CD4-positive, alpha-beta T cell treated with Interleukin-21 for 1 hour (primary cell): ENCODE measurements at places on chromosomes 12 and 14.

DNA sequence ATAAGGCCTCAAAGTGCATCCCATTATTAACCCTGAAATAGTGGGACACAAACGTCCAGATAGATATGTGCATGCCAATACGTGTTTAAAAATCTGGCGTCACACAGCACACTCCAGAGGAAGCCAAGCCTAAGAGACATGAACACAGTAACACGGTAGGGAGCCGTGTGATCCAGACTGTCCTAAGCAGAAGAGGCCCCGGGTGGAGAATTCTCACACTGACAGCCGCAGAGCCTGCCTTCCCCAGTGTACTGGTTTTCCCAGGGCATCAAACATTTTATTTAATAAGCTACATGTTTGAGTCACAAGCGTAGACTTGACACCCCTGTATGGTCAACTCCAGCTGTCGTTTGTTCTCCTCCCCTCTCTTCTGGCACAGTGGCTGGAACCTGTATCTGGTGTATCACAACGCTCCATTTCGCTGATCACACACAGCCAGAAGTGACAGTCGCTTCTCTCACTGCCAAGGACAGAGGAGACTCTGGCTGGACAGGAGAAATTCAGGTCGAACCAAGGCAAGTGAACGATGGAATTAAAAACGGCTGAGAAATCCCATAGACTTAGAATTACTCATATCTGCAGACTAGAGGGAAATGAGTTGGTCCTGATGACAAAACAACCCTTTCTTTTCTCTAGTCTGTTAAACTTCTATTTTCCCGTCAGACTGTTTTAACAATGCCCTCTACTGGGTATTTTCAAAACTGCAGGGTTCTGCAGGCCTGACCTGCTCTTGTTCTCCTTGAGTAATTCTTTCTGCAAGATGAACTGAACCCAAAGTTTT, 359.9 kb downstream of the RGS6 start:
- DNase-seq = peak; percentile 5

- DNase-seq = no peak
Measured at GRCh38 chr12:131390412-131391334, 320.2 kb upstream of the SFSWAP start.

- no peak for DNase-seq
Measured at GRCh38 chr12:43277651-43278540, 274.1 kb downstream of the ADAMTS20 start.

GRCh38 chr14:102538602-102539543, 29.3 kb upstream of the ANKRD9 start:
- no peak for DNase-seq

DNA sequence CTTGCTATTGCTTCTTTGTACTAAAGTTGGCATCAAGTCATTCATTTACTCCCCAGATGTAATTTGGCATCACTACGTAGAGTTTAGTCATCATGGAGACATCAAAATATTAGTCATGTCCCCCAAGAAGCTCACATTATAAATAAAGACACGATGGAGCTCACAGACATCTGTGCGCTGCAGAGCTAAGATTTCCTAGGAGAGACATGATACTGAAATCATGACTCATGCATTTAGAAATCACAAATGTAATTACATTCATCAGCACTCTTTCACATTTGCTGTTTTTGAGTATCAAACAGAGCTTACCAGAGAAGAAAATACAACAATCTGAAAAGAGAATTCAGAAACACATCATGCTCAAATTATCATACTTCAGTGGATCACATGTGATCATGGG, 169.8 kb downstream of the LRIG3 start:
- no peak for DNase-seq

- no peak for DNase-seq
Measured at GRCh38 chr14:34436118-34436905, 25.7 kb downstream of the SPTSSA start.

DNA sequence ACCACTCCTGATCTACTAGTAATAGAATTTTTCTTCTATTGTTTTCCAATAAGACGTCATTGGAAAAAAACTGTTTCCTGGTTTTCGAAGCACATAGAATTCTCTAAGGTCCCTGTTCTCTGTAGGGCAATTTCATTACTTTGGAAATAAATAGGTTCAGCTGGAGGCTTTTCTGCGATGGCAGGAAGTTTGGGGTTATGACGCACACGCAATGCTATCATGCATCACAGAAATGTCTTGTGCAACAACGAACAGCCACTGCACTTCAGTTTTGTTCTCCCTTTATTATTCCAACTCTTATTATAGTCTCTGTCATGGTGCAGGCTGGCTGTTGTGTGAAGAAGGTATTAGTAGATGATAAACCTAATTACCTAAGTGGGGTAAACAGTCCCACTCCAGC, 59.0 kb downstream of the KCNK10 start:
- DNase-seq = no peak
